ENCODE measurements at places on chromosomes 13 and 19. TPM values are rescaled to one million over a fixed set of nuclear protein-coding genes. Genes with fewer than 3 reads are reported as not detected.

DNA sequence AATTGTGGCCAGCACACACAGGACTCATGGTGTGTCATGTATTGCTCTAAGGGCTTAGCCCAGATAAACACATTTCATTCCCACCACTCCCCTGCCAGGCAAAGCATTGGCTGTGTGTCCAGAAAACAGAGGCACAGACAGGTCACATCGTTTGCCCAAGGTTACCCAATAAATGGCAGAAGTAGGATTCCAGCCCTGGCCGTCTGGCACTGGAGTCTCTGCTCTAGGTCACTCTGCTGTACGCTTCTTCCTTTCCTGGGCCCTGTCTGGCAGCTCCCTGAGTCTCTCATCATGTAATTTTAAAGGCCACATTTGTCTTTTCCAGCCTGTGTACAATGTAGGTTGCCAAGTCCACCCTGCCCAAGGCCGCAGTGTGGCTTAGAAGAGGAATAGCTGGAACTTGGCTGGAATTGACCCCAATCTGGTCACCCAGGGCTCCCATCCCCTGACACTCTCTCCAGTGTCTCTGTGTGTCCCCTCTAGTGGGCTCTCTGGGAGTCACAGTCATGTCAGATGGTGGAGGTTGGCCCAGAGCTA is 264.5 kb upstream of the TSHZ3 start:
- H3K4me3 ChIP-seq: no peak overlapping the region
- no peaks in the 10 kb centered on the region for H3K36me3 ChIP-seq
- no peaks in the 10 kb centered on the region for H3K27me3 ChIP-seq
- no peak for DNase-seq
- H3K4me1 ChIP-seq: no peaks in the 10 kb centered on the region

DNA sequence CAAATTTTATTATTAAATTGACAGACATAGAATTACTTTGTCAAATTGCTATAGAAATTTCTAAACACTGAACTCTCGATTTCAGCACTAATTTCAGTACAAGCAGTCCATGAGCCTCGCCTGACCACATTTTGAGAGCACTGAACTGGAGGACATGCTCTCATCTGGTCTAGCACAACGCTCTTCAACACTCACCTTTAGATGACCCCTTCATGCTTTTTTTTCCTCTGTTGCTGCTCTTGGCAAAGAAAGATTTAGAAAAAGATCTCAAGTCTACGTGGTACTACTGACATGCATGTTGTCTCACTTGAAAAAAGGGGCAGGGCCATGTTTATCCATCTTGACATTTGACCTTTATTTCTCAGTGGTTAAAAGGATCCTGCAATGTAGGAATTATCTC is 981.5 kb downstream of the DIAPH3 start:
- H3K36me3 ChIP-seq: no peaks in the 10 kb centered on the region
- no peaks in the 10 kb centered on the region for H3K27me3 ChIP-seq
- no peak for DNase-seq

DNA sequence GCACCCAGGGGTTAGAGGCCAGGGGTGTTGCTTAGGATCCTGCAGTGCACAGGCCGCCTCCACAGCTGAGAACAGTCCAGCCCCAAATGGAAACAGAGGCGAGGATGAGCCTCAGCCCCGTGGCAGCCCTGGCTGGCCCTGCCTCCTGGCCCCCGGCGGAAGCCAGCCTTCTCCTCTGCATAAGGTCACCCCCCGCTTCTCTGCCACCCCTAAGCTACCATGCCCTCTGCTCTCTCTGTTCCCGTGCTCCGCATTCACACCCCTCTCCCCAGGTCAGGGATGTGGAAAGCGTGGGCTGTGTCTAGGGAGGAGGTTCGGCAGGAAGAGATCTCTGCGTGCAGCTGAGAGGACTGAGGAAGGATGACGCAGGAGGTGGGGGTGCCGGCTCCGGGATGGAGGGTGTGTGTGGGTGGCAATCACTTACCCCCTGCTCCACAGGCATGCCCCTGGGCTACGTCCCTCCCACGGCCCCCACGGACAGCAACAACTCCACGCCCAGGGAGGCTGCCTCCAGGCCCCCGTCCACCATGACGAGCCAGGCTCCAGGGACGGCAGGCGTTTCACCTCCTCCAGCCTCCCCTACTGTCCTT is 6.0 kb downstream of the SSC5D start:
- peak overlapping the region; percentile 13 for H3K27ac ChIP-seq
- peaks cover 4% of the 10 kb centered on the region for H3K4me1 ChIP-seq
- no peak overlapping the region for H3K4me3 ChIP-seq
- no peak for DNase-seq

CDC42EP5 gene
- 119 TPM for total RNA-seq

DNA sequence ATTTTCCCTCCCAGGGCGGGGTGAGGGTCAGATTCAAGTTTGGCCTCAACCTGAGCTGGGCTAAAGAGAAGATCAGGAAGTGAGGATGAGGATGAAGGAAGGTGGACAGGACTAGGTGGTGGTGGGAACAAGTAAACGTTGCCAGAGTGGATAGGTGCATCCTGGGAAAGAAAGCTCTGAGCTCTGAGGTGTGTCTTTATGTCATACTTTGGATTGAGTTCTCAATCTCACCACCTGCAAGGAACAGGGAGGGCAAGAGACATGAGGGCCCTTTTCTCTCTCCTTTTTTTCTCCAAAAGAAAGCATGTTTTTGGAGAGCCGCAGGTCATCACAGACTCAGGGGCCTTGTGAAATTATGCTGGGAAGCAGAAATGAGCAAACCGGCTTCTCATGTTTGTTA is 38.2 kb upstream of the IGFL1 start:
- DNase-seq: no peak
- H3K4me3 ChIP-seq: no peak overlapping the region
- H3K4me1 ChIP-seq: no peaks in the 10 kb centered on the region
- no peaks in the 10 kb centered on the region for H3K27me3 ChIP-seq
- H3K27ac ChIP-seq: no peak overlapping the region

DNA sequence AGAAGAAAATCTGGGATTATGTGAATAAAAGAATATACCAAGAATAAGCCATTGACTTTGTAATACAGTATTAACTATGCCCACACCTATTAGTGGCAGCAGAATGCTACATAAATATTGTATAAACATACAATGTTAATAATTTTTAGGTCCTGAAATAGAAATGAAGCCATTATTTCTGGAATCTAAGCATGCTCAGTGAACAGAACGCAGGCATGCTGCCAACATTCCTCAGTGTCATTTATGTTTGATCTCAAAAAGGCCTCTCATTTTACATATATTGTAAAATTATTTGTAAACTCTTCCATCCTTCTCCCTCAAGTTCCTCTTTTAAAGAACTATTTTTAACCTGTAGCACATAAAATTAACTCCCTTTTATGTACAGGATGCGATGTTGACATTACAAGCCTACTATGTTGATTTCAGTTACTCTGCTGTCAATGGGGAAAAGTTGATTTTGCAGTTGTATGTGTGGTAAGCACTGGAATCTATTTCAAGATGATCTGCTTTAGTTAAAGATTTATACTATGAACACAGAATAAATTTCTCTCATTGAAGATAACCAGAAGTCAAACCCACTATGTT is 118.8 kb downstream of the VWA8 start:
- no peaks in the 10 kb centered on the region for H3K4me1 ChIP-seq
- DNase-seq: peak; percentile 28
- H3K27ac ChIP-seq: no peak overlapping the region
- H3K27me3 ChIP-seq: no peaks in the 10 kb centered on the region
- H3K4me3 ChIP-seq: no peak overlapping the region

GRCh38 chr13:89315287-89315686 is 1644.1 kb downstream of the SLITRK5 start:
- H3K36me3 ChIP-seq: no peaks in the 10 kb centered on the region
- H3K4me3 ChIP-seq: no peak overlapping the region
- no peaks in the 10 kb centered on the region for H3K4me1 ChIP-seq
- no peak for DNase-seq
- no peak overlapping the region for H3K27ac ChIP-seq
- H3K27me3 ChIP-seq: no peaks in the 10 kb centered on the region

All from A673 (cell line).